ENCODE measurements at places on chromosomes 2 and 18.

DNA sequence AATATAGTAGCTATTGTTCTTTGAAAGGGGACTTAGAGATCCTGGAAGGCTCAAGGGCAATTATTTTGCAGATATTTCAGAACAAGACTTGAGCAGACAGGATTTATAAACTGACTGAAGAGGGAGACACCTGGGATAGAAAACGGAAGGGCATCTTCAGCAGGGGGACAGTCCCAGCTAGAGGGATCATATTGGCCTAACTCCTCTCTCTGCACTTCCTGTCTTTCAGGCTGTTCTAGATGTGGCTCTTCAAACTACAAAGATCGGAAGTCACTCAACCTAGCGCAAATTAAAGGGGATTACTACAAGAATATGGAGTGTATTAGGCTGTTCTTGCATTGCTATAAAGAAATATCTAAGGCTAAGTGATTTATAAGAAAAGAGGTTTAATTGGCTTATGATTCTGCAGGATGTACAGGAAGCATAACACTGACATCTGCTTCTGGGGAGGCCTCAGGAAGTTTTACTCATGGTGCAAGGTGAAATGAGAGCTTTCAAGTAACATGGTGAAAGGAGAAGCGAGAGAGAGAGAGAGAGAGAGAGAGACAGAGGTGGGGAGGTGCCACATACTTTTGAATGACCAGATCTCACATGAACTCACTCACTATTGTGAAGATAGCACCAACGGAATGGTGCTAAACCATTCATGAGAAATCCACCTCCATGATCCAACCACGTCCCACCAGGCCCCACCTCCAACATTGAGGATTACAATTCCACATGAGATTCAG is 5.3 kb upstream of the CTIF start:
- DNase-seq, result no peak

DNA sequence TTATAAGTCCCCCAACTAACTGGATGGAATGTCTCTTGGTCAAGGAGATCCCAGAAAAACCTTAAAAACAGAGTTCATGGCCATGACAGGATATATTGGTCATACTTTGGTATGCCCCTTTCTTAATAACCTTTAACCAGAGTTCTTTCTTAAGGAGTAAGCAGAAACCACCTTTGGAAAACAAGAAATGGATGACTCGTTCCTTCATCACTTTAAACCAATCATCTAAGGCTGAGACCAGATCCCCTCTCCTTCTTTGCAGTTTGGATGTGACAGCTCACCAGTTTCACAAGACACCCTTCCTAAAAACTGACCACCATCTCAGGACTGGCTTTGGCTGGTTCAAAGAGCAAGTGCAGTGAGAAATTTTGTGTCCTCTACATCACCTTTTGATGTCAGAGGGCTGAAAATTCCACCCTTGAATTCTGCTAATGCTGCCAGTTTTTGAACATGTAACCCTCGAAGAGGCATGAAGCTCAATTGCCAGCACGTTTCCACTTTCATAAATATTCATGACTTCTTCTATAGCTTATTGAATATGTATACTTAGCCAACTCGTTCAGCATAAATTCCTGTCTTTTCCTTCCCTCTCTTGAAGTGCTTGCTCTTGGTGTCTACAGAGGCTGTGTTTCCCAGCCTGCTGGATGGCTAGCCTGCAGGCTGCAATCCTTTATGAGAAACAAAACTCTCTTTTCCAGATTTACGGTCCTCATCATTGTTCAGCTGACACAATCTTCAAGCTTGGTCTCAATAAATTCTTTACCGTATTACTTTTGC is 1323.5 kb upstream of the TMEFF2 start:
- no peak for DNase-seq

DNA sequence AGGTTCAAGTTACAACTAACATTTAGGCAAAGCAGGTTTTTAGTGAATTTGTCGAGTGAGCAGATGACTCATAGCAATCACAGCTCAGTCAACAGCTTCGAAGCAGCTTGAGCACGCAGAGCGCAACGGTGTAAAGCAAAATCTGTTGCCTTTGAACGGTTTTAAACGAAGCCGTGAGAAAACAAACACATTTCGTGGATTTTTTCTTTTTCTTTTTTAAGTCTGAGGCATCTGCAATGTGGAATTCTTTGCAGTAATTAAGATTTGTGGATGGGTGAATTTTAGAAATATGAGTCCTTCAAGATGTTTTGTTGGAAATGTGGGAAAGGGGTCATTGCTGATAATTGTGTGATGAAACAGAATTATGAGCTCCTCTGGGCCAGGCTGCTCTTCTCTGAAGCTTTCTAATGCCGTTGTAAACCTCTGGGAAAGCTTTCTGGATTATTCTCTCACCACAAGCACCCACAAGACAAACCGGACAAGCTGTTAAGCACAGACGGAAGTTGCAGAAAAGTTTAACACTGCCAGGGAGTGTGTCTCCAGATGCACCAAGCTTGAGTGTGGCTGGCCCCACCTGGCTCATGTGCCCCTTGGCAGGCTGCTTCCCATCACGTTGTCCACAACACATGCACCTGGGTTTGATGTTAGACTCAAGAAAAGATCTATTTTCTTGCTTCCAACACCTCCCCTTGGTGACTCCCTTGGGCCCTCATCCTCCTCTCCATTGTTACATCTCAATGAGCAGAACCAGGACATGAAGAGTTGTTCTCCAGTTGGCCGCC is 224.7 kb downstream of the ACKR3 start:
- no peak for DNase-seq

DNA sequence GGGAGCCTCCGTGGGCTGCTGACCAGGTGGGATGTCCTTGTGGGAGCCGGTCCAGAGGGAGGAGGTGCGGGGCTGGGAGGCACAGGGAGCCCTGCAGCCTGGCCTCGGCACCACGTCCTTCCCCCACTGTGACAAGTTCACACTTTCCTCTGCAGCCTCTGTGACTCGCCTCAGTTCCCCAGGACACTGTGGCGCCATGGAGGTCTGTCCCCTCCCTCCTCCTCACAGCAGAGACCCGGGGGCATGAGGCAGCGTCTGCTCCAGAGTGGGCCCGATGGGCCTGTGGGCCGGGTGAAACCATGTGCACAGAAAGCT is 27.3 kb upstream of the KCNG2 start:
- DNase-seq, result no peak

DNA sequence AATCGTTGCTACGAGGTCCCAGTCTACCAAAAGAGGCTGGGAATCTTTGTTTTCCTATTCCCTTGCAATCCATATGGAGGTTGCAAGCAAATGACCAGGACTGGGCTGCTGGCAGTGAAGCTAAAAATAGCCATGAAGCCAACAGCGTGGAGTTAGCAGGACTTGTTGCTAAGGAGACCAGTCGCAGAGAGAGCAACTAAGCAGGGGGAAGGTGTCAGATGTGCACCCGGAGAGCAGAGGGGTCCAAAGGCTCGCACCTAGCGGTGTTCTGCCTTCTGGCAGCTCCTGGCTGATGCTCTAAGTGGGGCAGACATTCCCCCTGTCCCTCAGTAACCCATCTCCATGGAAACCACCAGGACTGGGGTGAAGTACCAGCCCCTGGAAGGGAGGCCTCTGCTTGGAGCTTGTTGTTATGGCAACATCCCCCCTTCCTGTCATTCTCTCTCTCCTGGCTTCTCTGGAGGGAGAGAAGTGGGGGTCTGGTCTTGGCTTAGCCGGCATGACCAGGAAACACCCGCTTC is 84.6 kb downstream of the DNMT3A start:
- peak; percentile 34 for DNase-seq

- DNase-seq, result no peak
Observed at GRCh38 chr2:200765995-200766660, 45.6 kb upstream of the BZW1 start.

DNA sequence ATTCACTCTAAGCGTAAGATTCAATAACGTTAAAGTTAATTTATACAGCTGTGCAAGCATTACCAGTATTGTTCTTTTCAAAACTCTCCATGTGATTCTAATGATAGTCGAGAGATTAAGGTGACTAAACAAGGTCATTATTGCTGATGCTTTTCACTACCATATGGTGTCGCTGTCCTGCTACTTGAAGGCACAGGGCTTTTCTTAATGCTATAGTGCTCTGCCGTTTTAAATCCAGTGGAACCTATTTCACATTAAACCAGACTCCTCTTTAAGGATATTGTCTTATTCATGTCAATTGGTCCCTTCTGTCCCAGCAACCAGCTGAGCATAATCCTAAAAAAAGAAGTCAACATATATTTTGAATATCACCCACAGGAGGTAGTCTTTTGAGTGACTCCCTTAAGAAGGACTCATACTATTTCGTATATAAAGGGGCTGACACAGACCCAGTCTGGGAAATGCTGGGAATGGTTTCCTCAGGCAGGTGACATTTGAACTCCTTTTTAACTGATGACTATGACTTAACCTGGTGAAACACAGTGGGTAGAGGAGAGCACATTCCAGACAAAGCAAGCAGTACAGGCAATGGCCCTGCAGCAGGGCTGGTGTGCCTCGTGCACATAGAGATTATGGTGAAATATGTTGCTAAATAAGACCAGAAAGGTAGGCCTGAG is 53.9 kb upstream of the CYTIP start:
- DNase-seq, result peak; percentile 21

DNA sequence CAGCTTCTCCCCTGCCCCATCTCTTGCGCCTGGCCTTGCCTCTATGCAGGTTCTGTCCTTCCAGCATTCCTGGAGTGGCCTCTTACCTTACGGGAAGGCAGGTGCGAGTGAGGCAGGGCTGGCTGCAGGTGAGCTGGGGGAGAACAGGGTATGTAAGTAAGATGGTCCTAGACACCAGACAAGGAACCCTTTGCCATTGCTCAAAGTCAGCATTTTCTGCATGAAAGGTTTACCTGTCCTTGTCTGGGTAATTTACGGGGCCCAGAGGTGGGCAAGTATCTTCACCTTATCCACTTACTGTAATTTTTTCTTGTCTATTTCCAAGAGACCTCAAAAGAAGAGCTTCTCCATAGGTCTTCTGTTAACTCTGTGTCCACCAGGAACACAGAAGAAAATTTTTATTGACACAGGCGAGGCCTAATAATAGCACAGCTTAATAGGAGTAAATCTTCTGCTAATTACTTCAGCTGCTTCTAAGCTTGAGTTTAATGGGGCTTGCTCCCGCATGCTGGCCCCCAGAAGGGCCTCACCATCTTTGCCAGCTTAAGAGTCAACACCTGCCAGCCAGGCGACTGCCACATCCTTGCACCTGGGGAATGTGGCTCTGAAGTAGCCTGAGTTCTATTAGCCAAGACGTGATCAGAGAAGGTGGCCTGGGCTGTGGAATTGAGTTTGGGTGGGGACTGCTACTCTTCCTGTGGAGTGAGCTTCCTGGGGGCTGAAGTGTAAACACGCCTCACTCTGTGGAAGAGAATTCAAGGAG is 27.1 kb downstream of the PCARE start:
- no peak for DNase-seq

GRCh38 chr2:240459401-240460252 is 24.2 kb downstream of the GPC1 start:
- DNase-seq, result no peak

GRCh38 chr2:44877417-44877816 is 64.1 kb upstream of the SIX3 start:
- DNase-seq, result no peak

DNA sequence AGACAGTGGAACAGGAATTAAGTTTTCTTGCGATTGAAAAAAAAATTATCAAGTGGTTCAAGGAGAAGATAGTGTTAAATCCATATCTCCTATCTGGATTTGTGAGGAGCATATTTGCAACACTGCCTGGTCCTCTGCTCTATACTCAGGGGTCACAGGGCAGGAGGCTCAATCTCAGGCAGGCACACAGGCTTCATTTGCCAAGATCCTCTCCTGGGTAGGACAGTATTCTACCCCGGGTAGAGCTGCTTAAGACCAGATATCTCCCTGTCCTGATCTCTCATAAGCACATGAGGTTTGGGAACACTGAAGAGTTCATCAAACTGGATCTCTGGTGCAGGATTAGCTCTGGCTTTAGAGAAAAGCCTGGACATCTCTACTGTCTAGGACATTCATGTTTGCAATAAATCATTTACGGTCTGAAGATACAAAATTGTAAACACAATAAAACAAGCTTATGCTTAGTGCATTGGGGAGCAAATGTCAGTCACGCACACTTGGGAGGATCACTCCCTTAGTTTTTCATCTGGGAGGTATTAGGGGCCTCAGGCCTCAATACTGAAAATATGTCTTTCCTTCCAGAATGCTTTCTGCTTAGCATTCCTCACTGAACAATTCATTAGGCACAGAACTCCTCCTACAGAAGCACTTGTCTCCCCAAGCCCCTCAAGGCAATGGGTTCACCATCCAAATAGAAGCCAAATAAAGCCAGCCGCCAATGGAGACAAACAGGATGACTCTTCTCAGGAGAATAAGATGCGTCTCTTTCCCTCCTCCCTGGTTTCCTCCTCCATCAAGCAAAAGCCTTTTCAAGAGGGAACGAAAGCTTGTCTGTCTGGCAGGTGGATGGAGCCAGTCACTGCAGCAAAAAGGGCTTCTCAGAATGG is 34.1 kb upstream of the LCLAT1 start:
- DNase-seq, result no peak

DNA sequence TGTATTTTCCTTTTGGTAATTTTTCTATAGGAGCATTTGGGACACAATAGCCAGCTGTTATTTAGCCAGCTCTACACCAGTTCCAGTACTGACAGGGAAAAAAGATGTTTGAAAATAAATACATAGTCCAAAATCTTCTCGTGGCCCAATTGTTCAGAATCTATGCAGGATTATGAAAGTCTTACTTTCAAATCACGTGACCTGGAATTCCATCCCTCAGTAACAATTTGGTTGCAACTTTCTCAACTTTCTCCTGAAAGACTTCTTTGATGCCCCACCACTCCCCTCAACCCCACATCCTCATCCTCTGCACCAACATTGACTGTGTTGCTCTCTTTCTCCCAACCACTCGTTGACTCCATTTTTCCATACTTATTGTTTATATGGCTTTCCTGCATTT is 539.0 kb downstream of the LRP1B start:
- no peak for DNase-seq

DNA sequence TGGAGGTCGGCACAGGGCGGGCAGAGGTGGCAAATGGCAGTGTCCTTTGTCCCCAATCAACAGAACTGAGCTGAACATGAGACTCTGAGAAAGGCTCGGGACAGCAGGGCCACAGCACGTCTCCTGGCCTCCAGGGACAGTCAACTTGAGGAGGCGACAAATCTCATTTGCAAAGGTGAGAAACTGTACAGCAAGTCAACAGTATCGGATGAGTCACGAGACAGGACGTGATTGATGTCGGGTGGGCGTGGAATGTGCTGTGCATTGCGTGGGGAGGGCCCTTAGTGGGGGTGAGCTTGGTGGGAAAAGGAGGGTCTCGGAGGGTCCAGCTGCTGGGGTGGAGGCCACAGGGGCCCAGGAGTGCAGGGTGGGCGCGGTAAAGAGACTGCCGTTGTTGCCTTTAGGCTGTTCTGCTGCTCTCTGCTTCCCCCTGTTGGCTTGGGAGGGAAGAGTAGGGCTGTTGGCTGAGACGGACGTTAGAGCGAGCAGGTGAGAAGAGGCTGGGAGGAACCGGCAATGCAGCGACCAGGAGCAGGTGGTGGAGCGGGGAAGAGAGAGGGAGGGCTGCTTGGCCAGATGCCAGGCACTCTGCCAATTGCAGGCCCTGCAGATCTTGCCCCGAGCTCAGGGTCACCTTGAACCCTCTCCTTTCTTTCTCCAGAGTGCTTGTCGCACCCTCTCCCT is 164.3 kb downstream of the BCL2 start:
- peak; percentile 22 for DNase-seq

Data from midbrain (tissue), 1 donor.